GM12864 (cell line): ENCODE measurements at places on chromosomes 7 and 10.
A peak's percentile ranks its signal among the peaks of the same experiment; 100 is the strongest.

DNA sequence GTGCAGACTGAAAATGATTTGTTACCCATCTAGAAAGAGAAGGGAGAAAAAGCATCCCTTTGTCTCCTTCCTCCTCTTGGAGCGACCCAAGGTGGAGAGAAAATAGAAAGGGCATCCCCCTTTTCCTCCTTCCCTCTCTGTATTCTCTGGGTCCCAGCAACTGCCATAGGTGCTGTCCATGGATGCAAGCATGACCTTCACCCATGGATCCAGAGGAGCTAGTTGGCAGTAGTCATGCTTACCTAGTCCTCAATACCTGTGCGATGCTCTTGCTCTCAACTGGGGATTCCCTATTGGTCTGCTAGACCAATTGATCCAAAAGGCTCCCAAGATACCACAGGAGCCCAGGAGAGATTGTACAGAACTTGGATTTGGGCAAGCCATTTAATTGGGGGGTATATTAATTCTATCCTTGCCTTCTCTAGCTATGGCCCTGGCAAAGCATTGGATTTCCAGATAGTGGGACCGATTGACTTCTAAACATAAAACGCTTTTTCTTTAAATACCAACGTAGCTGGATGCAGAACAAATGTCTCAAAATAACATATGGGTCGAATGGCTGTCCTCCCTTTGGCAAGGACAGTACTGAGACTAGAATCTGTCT, 547.8 kb upstream of the IGFBP3 start:
- no peak for DNase-seq

DNA sequence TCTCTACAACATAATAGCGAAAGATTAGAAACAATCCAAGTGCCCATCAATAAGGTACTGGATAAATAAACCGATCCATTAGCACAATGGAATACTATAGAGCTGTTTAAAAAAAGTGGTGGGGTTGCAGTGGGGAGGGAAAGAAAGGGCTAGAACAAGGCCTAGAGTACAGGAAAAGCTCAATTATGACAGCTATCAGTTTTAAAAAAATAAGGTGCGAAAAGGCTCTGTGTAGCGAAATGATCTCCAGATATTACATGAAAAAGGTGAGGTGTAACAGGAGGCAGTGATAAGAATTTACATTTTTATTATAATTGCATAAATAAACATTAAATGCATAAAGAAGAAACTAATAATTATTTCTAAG, 30.8 kb downstream of the CYTH3 start:
- DNase-seq: no peak

DNA sequence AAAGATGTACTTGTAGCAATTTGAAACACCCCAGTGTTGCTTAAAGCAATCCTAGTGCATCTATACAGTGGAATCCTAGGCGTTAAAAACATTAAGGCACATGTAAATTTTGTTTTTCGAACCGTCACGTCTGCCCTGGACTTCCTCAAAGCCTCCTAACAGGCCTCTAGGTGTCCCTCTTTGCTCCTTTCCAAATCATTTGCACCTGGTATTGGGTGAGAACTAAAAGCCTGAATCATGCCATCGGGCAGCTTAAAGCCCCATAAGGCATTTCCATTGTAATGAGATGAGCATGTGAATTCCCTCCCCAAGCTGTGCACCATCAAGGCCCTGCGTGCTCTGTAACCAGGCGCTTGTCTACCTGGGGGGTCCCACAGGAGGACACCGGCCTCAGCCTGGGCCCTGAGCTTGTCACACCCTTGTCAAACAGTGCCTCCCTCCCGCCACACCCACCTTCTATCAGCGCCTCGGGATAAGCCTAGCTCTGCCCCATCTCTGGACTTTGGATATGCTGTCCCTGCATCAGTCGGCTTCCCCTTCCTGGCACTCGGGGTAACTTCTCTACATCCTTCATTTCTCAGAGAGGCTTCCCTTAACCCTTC, 89.2 kb downstream of the WDR11 start:
- no peak for DNase-seq

GRCh38 chr10:74310652-74311257, 159.7 kb downstream of the ADK start:
- DNase-seq: no peak

- DNase-seq: no peak
Observed at GRCh38 chr7:18541181-18541870, 45.8 kb downstream of the HDAC9 start.

DNA sequence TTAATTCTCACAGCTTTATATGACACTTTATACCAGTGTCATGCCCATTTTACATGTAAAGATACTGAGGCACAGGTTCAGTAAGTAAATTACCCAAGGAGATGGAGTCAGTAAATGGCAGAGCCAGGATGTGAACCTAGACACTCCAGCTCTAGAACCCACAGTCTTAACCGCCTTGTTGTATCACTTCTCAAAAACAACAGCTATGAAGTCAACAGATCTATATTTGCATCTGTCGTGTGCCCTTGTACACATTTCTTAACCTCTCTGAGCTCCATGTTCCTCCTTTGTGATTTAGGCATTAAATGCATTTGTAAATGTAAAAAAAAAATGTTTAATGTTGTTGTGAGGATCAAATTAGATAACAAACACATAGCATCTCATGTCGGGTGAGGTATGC, 716.2 kb downstream of the SUGCT start:
- no peak for DNase-seq

DNA sequence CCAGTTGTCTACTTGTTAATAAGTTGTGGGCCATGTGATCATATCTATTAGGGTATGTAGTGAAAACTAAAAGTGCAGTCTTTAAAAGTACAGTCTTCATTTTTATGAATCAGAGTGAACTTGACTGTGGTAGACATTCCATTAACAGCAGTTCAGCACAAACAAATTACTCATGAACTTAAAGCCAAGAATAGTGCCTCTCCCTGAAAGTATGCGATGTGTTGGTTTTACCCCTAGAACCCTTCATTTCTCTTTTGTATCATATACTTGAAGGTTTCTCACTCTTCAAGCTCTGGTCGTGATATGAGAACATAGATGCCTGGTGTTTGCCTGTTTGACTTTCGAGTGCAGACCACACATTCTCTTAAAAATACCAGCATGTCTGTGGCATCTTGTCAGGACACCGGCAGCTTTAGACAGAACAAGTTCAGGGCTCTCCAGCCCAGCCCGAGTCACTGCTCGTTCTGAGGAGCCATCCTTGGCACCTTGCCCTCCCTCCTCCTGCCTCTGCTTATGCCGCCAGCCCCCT, 159.3 kb downstream of the LCOR start:
- DNase-seq: peak; percentile 53

GRCh38 chr10:25174461-25175230, at the start of gene GPR158:
TSS of gene GPR158 (plus strand) at chr10:25175001. CDS start at chr10:25175421, 420 bp downstream.
- no peak for DNase-seq

DNA sequence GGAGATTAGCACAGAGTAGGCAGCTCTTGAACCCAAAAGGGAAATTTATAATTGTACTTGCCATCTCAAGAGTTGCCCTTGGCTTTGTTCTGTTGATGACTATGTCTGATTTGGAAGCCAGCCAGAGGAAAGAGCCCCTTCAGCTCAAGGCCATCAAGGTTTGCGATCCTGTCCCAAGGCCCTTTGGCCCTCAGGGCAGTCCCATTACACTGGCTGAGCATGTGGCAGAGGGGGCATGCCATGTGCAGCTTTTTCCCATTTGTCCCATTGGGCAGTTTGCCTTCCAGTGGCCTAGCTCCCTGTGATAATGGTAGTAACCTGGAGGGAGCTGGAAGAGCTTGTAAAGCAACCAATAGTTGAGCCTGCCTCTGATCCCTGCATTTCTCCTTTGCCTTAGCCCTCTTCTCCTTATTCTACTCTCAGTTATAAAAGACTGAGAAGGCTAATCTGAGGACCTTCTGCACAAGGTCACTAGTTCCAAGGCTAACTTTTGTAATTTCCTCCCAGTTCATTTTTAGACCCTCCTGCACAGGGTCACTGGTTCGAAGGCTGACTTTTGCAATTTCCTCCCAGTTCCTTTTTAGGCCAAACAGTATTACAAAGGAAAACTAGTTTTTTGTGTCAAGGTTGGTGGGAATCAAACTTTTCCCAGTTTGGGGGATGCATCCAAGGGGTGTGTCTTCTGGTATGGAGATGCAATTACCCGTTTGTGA, 31.0 kb upstream of the ARHGAP12 start:
- no peak for DNase-seq

GRCh38 chr10:69461243-69462025, 10.2 kb downstream of the TSPAN15 start:
- DNase-seq: no peak

- DNase-seq: no peak
Observed at GRCh38 chr7:76262683-76263402, 39.6 kb upstream of the HSPB1 start.

DNA sequence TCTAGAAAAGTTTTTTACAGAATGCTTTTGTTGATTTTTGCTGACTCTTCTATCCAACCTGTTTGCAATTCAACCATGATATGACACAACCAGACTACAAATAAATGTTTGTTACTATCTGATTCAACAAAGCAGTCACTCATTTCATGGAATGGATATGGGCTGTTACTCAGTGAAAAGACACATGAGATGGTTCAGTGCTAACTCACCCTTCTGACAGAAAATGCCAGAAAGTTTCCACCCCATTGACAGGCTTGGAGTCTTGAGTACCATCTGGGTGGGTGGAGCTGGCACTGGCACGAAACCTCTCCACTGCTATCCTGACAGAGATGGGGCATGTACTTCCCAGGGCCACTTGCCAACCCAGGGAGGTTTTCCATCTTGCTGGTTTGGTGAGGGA, 39.5 kb downstream of the RBM28 start:
- DNase-seq: no peak

- no peak for DNase-seq
Observed at GRCh38 chr7:46024263-46024916, 103.3 kb upstream of the IGFBP3 start.

- DNase-seq: no peak
Observed at GRCh38 chr10:128337860-128338378, 211.7 kb upstream of the MKI67 start.

DNA sequence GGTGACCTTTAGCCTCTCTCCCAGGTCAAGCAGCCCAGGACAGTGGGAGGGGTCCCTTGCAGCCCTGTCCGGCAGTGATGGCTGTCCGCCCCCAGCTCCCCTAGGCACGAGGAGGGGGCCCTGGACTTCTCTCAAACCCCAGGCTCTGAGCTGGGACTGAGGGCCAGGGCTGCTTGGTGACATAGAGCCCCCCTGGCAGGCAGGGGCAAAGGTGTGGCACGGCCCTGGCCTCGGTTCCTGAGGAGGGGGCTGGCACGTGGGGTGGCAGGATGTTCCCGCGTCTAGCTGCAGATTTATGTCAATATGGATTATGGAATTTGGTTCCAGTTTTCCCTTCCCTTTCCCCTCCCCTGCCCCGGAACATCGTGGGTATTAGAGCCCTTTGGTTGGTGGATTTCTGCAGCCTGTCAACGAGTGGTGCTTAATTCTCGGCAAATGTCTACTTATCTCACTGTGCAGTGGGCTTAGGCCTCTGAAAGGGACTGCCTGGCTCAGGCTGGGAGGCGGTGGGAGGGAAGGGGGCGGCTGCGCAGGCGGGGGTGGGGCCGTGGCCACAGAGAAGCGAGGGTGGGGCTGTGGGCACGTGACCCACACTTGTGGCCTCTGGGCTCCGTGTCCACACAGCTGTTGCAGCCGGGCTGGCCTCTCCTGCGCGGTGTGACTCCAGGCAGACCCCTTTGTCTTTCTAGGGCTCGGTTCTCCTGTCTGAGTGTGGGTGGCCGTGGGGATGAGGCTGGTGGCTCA, 19.3 kb downstream of the UNCX start:
- DNase-seq: no peak

DNA sequence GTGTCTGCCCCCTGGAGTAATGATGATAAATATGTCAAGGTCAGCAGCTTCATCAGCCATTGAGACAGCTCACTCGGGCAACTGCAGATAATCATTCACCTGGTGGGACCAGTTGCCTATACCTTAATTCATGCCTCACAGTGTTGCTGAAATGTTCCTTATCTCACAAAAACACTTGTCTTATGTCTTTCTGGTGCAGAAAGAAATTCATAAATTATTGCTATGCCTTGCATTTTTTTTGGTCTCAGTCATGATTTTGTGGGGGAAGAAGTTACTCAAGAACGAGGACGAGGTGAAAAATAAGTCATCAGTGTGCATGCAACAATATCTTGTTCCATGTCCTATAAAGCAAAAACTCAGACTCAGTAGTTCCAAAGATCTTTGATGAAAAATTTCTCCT, 16.0 kb downstream of the TRIL start:
- no peak for DNase-seq

DNA sequence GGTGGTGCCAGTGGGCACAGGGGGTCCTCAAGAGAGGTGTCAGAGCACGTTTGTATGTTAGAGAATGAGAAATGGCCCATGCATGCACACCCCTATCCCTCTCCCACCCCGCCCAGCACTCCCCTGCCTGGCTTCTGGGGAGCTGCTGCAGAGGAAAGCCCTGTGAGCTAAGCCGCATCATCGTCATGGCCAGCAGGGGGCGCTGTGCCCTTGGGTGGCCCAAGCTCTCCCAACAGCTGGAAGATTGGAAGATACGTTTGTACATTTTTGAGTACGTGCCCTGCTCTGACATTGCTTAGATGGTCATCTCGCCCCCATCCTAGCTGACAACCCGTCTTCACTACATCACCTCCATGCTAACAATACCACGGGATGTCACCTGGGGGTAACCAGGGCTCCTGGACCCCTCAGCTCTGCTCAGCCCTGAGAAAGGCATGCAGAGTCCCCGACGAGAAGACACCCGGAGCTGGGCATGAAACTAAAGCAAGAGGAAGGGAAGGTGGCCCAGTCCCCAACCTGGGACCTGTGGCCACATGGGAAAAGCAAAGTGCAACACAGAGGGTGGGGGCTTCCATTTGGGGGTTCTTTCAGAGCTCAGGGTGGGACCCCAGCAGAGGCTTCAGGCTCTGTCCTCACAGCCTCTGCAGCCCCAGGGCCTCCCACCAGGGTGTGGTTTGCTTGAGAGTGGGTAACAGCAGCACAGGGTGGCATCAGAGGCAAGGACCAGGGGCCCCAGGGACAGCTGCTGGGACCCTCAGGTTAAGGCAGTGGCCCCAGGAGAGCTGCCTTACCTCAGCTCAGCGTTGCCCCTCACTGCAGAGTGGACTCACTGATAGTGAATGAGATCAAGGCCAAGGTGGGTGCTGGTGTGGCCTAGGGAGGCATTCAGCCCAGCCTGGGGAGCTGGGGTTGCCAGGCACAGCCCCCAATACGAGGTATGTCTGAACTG, 136.6 kb downstream of the PTPN20 start:
- DNase-seq: no peak

DNA sequence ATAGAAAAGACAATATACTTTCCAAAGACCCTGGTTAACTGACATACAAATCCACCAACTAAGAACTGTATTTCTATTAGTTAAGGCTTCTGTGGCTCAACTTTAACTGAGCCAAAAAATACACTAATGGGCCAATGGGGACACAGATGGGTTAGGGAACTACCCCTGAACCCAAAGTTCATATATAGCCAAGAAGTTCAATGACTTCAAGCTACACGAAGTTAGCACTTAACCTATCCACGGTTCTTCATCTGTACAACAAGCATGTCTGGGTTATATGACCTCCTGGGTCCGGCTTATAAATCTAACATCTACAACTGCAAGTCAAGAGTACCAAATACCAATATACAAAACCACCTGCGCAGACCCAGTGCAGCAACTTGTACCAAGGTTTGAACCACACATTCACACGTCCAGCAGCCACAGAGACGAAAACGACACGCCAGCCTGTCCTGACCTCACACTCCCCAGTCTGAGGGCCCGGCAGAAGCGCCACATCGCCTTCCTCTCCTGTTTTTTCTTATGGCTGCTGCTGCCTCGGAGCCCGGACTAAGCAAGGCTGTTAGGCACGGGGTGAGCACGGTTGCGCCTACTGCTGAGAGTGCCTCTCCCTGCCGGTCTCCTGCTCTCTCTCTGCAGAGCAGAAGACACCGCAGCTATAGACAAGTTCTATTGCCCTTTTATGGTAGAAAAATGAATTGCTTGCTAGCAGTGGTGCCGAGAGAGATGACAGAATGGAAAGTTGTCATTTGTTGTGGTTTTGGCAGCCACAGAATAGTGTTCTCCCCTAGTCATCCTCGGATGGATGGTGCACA, 86.3 kb downstream of the RNF216 start:
- peak; percentile 86 for DNase-seq
